ENCODE measurements at places on chromosomes 6 and 20. TPM values are rescaled to one million over a fixed set of nuclear protein-coding genes. Genes with fewer than 3 reads are reported as not detected.

The HLA-DMA gene
- total RNA-seq: 0.78 TPM

The TINAG gene
- total RNA-seq: not detected

The ZNF184 gene
- total RNA-seq: 7.2 TPM

The LCA5 gene
- 5.2 TPM for total RNA-seq

The SPDEF gene
- total RNA-seq: not detected

The KCNK5 gene
- not detected for total RNA-seq

The RRAGD gene
- 0.37 TPM for total RNA-seq

The TREML2 gene
- not detected for total RNA-seq

The IDH3B gene
- 66.0 TPM for total RNA-seq

The LGSN gene
- not detected for total RNA-seq

The ECT2L gene
- total RNA-seq: not detected

The TMEM151B gene
- total RNA-seq: 0.05 TPM

The SERINC1 gene
- 328 TPM for total RNA-seq

The SIRPB1 gene
- 2.1 TPM for total RNA-seq

The CCDC170 gene
- 0.32 TPM for total RNA-seq

The PHACTR3 gene
- not detected for total RNA-seq

The C6orf163 gene
- 0.59 TPM for total RNA-seq

The HLA-DQA1 gene
- not detected for total RNA-seq

The AVP gene
- not detected for total RNA-seq

The SLC22A7 gene
- total RNA-seq: not detected

Data from smooth muscle cell of the umbilical artery (primary cell).